ENCODE measurements at places on chromosomes 1 and 21.
A peak's percentile ranks its signal among the peaks of the same experiment; 100 is the strongest.

- DNase-seq, result no peak
Measured at GRCh38 chr1:19635646-19636045, 8.5 kb upstream of the NBL1 start.

- DNase-seq, result no peak
Measured at GRCh38 chr1:89667691-89668090, 34.8 kb downstream of the LRRC8C start.

GRCh38 chr1:156864796-156865195, 4.1 kb downstream of the NTRK1 start:
- no peak for DNase-seq

DNA sequence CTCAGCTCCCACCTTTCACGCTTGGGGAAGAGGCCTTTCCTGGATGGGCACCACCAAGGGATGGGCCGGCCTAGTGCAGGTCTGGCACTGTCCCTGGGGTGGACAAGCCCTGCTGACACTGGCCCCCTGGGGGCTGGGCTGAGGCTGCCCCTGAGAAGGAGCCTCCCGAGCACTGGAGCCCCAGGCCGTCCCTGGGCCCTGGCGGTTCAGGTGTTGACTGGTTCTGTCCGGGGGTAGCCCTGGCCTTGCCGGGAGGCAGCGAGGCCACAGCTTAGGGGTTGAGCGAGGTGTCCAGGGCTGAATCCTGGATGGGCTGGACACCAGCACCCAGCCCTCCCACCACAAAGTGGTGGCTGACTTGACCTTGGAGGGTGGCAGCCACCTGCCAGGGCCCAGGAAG, 49.7 kb upstream of the ACTRT2 start:
- DNase-seq, result no peak

GRCh38 chr1:216896146-216896545, 172.9 kb upstream of the ESRRG start:
- no peak for DNase-seq

- no peak for DNase-seq
Measured at GRCh38 chr1:47788761-47789160, 208.4 kb downstream of the TRABD2B start.

DNA sequence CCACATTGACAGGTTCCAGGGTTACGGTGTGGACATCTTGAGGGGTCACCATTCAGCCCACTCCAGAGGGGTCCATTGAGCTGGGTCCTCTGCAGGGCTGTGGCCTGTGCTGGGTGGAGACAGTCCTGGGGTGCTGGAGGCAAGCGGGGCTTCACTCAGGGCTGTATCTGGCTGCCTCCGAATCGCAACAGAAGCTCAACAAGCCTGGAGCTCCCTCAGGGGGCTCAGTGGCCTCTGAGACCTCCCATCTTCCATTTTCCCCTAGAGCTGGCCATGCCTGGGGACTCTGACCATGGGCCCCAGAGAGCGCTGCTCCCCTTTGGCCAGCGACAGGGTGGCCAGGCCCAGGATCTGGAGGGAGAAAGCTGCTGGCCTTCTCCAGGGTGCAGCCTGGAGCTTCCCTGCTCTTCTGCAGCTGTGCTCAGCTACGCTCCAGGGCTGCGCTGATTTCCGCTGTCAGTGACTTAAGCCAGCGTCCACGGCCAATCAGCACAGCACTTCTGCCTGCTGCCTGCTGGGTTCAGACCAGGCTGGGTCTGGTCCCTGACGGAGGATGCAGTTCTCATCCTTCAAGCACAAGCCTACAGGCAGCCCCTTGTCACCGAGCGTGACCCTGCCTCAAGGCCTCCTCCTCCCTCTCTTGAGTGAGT, 45.0 kb upstream of the ADARB1 start:
- DNase-seq, result no peak

GRCh38 chr1:237998581-237998980, 107.9 kb upstream of the ZP4 start:
- DNase-seq, result no peak

DNA sequence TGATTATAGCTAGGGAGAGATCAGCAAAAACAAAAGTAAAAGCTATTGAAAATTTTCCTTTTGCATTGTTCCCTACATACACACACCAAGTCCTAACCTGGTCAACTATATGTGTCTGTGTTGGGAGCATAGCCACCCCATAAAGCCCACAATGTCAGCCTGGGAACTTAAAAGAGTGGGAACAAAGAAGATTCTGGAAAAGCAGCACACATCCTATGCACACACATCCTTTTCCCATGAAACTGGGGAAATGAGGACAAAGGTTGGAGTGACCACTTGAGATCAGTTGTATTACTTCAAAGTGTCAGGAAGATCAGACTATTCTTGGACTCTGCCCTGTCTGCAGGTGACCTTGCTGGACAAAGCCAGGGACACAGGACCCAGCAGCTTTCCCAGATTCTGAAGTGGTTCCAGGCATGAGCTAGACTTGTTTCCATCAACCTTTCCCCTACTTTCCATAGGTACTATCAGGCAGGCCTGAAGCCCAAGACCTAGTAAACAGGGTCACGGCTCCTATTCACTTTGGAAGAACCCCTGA, 15.9 kb downstream of the TXNIP start:
- no peak for DNase-seq

DNA sequence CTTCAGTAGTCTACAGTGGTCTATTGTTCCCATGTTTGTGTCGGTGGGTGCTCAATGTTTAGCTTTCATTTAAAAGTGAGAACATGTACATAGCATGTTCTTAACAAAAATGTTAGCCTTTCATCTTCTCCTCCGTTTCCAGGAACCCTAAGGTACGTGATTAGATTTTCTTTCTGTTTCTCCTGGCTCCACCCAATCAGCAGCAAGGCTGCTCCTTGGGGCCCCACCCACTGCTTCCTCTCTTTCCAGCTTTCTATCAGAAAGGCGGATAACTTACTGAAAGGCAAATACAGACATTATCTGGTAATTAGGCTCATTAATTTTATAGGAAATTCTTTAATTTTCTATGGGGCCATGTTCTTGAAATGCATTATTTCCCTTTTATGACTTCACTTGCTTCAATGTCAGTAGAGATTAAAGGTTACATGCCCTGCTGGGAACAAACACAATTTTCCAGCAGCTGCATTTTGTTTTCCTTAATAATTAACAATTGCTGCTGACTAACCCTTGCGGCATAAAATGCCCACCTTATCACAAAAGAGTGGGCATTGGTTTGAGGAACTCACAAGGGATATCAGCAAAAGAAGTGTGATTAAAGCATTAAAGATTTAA, 324.9 kb upstream of the SNX7 start:
- DNase-seq, result no peak

GRCh38 chr21:44043613-44044012, 31.5 kb downstream of the TRAPPC10 start:
- DNase-seq, result no peak

- peak; percentile 69 for DNase-seq
Measured at GRCh38 chr21:45970674-45971615, 10.6 kb upstream of the COL6A1 start.

DNA sequence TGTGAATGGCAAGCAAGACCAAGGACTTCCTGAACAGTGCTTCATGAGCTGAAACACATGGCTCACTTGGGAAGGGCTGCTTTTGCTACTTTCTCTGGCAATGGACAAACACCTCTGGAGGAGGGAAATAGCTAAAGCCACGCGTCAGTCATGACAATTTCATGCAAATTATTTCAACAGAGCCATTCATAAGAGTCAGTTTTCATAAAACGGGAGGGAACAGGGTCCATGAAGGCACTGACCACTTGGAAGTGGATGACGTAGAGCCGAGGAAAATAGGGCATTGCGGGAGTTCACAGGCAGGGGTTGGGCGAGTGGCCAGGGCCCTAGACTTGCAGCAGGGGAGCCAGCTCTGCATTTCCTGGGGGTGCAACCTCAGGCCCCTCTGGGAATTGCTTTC, 43.9 kb downstream of the SDC3 start:
- no peak for DNase-seq

DNA sequence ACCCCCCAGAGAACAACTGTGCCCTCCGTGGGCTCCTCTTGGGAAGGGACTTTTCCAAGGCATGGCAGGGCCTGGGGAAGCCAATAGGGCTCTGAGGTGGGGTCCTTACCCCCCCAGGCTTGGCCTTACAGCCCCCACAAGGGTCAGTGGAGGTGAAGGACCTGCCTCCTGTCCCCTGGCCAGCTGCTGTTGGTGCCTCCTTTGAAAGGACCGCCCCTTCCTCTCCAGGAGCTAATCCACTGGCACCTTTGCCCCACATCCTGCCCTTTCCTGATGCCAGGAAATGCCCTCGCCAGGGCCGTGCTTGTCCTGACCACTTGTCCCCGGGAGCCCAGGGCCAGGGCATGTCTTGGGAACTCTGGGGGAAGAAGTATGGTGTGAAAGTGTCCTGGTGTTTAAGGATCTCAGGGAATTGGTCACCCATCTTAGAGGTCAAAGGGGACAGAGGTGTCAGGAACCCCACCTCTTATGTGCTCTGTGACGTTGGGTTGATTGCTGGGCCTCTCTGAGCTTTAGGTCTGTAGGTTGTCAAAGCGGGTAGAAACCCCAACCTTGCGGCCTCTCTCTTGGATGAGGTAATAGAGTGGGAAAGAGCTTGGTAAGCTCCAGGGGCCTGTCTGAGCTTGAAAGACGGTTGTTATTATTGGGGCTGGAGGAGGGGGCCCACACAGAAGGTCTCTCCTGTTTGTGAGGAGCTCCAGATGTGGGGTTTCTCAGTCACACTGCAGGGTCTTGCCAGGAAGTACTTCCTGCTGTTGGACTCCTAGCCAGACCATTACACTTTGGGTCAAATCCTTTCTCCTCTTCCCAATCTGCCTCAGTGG, 2.8 kb downstream of the KCNQ4 start:
- no peak for DNase-seq

DNA sequence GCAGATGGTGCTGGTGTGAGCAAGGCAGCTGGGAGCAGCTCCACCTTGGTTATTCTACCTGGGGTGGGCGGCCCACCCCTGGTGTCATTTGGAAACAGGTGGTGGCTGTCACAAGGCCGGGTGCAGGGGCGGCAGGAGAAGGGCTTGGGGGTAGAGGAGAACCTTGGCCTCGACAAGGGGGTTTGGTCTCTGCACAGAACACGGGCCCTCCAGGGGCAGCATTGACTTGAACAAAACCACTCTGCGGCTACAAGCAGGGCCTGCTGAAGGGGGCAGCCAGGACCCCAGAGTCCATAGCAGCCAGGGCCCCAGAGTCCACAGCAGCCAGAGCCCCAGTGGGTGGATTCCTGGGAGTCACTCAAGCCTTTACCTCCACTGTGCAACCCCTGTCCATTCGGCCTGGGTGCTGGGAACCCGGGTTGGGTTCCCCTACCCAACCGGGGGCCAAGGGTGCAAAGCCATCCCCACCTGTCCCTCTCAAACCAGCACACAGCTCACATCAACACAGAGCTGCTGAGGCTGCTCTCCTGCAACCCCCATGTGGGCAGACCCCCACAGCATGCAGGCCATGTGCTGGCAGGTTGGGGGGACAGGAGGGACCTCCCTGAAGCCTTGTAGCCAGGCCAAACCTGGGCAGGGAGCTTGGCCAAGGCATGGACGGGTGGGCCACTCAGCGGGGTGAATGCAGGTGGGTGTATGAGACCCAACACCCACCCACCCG, 7.7 kb downstream of the TRIM11 start:
- no peak for DNase-seq

- no peak for DNase-seq
Measured at GRCh38 chr1:237736372-237737029, 154.2 kb downstream of the ZP4 start.

GRCh38 chr1:241330619-241331327, 26.2 kb downstream of the RGS7 start:
- DNase-seq, result no peak

DNA sequence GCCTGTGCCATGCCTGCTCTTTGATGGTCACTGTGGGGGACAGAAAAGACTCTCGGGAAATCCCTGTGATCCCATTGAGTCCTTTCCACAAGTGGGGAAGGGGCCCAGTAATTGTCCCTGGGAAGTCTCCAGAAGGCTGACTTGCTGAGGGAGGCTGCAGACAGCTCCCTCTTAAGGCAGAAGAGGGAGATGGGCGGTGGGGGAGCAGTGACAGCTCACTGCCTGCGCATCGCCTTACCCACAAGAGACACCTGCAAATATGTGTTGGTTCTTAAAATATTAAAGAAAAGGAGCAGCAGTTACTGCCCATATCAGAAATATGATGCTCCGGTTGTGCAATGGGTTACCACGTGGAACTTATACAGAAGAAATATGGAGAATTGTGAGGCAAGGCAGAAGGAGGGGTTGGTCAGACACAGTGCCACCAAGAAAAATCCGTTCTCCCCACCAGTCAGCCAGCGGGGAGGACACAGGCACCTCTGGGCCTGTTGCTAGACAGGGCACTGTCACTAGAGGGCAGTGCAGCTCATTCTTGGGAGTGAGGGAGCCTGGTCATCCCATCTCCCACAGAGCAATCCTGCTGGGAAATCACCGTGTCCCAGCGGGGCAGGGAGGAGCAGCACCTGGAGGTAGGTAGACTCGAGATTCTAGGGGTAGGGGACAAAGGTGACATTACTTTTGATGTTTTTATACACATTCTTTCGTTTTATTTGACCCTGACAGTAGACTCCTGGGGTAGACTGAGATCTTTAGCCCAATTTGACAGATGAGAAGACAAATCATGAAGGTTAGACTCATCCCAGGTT, 6.9 kb upstream of the CAMK1G start:
- DNase-seq, result peak; percentile 71

- no peak for DNase-seq
Measured at GRCh38 chr1:209544098-209544497, 39.4 kb upstream of the CAMK1G start.

DNA sequence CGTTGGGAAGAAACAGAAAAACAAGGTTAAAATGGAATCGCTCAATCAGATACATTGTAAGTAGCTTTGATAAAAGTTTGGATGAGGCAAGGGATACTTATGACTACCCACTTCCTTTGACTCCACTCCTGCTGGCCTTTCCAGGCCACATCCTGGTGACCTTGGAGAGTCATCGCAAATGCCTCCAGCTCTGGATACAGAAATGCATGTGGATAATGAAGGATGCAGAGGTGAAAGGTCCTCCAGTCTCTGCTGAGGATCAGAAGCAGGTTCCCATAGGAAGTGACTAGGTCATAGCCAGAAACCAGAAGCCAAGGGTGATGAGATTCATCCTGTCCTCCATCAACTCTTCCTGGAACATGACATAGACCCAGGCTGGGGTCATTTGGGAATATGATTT, 6.2 kb upstream of the CAMK1G start:
- no peak for DNase-seq

DNA sequence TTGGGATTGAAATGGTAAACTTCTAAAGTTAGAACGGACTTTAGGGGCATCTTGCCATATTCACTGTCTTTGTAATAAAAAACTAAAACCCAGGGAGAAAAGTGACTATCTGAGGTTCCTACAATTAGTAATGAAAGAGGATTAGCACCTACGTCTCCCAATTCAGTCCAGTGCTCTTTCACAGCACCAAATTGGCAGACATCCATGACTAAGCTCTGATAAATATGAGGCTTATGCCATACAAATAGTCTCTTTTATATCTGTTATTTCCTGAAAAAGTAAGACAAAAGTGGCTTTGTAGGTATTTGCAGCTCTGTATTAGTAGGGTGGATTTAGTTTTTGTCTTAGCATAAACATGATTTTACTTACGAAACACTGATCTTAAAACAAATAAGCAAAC, 315.0 kb upstream of the NRIP1 start:
- no peak for DNase-seq

DNA sequence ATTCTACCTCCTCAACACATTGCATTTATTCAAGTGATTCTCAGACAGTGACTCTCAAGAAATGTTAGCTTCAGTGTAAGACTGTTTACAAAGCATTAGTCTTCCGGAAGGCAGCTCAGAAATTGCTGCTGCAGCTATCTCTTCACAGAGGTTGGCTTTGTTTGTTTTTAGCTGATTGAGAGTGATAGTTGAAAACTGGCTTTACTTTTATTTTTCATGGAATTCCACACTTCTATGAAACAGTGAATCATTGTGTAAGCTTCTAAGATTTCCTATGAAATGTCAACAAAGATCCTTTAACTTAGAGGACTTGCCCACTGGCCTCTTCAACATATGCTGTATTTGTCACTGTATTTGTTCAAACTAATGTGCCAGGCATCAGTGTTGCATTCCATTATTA, 121.3 kb downstream of the TNNI3K start:
- peak; percentile 7 for DNase-seq

Data from HuH-7.5 (cell line).